ENCODE measurements at places on chromosomes 3 and 15. TPM values are rescaled to one million over a fixed set of nuclear protein-coding genes. Genes with fewer than 3 reads are reported as not detected.

CLSTN2 gene
- 44.1 TPM for total RNA-seq

GOLGA8G gene
- total RNA-seq, result not detected

NCEH1 gene
- 17.8 TPM for total RNA-seq

DUOXA2 gene
- total RNA-seq, result not detected

ADAMTS17 gene
- total RNA-seq, result 2.3 TPM

OIP5 gene
- not detected for total RNA-seq

GPR149 gene
- not detected for total RNA-seq

BUB1B gene
- 0.39 TPM for total RNA-seq
